Stimulated activated CD4-positive, alpha-beta T cell treated with anti-CD3 and anti-CD28 coated beads, TNF-alpha, amount 100 ng/mL, for 24 hours (primary cell): ENCODE measurements at places on chromosomes 5 and 9.

DNA sequence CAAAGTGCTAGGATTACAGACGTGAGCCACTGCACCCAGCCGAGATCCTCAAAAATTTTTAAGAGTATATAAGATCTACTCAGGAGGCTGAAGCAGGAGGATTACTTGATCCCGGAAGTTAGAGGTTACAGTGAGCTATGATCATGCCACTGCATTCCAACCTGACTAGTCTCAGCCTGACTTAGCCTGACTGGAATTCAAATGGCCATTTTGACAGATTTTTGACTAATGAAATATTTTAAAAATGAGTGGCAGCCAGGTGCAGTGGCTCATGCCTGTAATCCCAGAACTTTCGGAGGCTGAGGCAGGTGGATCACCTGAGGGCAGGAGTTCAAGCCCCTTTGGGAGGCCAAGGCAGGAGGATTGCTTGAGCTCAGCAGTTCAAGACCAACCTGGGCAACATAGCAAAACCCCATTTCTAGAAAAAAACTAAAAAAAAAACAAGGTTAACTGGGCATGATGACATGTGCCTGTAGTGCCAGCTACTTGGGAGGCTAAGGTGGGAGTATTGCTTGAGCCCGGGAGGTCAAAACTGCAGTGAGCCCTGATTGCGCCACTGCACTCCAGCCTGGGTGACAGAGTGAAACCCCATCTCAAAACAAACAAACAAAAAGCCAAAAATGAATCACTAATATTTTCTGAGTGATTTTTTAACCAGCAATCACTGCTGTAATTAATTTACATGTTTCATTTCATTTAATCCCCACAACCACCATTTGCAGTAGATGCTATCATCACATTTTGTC is 16.6 kb downstream of the ATOX1 start:
- DNase-seq, result no peak

GRCh38 chr5:16867577-16867953 is 68.5 kb downstream of the MYO10 start:
- no peak for DNase-seq

DNA sequence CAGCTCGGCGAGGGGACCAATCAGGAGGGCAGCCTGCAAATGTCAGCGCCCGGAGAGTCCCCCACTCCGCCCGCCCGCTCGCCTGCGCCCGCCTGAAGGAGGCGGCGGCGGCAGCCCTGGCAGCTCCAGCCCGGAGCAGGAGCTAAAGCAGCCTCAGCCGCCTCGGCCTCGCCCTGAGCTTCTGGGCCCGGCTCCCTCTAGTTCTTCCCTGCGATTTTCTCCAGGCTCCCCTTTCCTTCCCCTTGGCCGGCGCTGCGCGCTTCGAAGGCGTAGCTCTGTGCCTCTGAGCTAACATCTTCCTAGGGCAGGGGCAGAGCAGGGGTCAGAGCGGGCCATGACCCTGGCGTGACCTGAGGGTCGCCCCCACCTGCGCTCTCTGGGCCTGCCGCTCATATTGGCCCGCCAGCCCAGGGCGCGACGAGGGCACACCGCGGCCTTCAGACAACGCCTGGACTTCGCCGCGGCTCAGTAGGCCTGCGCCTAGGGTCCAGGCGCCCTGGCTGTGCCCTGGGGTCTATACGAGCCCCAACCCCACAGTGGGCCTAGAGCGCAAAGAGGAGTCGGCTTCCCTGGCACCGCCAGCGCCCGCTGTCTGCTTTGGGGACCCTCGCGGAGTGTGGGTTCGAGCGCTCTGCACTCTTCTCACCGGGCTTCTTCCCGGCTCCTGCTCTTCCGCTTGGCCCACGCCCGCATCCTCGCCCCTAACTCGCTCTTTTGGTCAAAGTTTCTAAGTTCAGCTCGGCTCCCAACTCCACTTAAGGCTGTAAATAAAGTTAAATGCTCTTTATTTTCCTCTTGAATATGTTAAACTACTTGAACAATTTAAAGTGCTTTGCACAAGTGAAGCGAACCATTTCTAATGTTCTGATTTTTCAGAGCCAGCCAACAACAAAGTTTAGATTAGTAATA is 504 bp upstream of the OTP start:
- no peak for DNase-seq

DNA sequence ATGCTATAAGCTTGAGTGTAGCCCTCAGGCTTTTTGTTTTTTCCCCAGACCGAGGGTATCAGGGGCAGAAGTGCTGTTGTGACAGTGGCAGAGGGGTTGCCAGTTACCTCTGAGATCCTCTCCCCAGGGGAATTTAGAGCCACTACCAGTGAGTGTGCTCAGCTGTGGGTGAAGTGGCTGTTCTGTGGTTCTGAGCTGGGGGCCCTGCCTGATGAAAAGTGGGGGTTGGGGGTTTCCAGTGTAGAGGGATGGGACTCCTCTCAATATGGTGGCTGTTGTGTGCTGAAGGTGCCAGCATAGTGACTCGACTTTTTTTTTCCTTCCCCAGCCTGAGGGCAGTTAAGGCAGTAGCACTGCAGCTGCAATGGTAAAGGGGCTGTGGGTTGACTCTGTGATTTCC is 506.7 kb downstream of the TMEM232 start:
- DNase-seq, result no peak

- DNase-seq, result no peak
Measured at GRCh38 chr5:78979117-78979742, 5.9 kb downstream of the ARSB start.

- no peak for DNase-seq
Measured at GRCh38 chr9:91395553-91396471, 27.8 kb downstream of the NFIL3 start.

DNA sequence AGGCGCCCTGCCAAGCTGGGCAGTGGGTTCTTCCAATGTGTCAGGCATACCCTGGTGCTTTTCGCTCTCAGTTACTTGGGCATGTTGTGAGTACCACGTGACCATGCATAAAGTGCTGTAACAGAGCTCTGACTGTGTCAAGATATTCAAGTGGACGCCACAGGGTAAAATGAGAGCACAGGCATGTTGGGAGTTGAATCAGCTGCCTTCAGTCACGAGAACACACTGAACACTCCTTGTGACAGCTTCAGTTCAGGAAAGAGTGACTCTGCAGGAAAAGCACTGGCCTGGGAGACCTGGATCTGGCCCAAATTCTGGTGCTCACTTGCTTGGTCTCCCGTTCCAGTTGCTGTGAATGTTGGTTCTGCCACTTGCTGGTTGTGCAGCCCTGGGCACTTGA is 5.1 kb downstream of the MLANA start:
- no peak for DNase-seq
